ENCODE measurements at places on chromosomes 3 and 15.

- DNase-seq = no peak
These were observed 2.6 kb downstream of the TIMMDC1 start for GRCh38 chr3:119500901-119501300.

DNA sequence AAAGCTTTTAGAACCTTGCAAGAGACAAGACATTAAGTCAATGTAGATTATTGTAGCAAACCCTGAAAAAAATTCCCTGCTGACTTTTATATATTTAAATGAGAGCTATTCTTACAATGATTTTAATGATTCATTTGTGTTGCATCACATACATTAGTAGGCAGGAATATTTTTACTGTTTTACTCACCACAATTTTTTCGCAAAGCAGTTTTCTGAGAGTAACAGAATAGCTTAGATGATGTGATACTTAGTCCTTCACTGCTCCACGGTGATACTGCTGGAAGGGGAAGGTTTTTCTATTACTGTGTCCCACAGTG lies 43.9 kb upstream of the CLRN1 start:
- no peak for DNase-seq

GRCh38 chr3:47283193-47283537 lies 421 bp downstream of the KLHL18 start:
- no peak for DNase-seq

- DNase-seq = no peak
These were observed 62.0 kb downstream of the TSC22D2 start for GRCh38 chr3:150469931-150470740.

- DNase-seq = no peak
These were observed 22.3 kb downstream of the GRIP2 start for GRCh38 chr3:14517601-14518431.

DNA sequence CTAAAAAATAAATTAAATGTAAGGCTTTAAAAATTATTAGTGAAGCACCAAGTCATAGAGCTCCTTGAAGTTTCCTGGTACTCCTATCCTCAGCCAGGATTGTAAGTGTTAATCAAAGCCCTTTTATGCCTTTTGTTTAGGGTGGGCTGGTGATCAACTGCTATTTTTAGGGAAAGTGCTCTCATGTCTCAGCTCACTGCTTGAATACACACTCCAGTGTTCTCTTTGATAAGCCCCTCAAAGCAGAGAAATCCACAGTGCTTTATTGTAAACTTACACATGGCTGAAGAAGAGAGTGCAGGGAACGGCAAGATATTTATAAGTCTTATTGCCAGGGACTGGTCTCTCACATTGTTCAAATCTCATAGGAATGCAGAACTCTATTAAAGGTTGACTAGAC lies 156.4 kb upstream of the AZI2 start:
- DNase-seq = no peak

DNA sequence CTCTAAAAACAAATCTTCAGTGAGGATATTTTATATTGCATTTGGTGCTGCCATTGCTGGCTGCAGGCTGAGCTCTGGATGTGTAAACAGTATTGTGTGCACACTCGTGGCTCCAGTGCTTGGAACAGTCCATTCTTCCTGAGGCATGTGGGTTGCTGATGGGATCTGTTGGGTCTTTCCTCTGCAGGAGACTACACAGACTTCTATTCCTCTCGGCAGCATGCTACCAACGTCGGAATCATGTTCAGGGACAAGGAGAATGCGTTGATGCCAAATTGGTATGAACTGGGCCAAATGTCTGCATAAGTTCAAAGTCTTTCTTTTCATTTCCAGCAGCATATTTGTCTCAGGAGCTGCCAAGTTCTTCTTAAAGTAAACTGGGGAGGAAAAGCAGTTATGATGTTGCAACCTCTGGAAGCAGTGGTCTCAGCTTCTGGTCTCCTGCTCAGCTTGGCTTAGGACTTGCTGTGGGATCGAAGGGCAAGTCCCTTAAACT lies 9.3 kb downstream of the FAH start:
- DNase-seq = no peak

DNA sequence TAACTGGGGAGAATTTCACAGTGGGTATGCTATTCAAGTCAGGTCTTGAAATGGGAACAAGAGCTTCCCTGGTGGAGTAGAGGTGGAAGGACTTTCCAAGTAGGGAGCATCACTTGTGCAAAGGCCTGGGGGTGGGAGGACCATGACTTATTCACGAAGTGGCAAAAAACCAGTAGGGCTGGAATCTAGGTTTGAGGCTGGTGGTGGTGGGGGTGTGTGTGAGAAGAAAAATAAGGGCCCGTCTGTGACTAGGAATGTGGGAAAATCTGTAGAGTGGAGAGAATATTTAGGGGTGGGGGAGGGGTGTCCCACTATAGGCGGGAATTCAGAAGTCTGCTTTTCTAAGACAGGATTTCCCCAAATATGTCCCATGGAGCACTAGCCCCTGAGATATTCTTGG lies 271.9 kb upstream of the TBL1XR1 start:
- DNase-seq = no peak
